ENCODE measurements at places on chromosomes 1 and 21.

- DNase-seq, result no peak
Observed at GRCh38 chr1:2322581-2323211, 68.7 kb downstream of the MORN1 start.

DNA sequence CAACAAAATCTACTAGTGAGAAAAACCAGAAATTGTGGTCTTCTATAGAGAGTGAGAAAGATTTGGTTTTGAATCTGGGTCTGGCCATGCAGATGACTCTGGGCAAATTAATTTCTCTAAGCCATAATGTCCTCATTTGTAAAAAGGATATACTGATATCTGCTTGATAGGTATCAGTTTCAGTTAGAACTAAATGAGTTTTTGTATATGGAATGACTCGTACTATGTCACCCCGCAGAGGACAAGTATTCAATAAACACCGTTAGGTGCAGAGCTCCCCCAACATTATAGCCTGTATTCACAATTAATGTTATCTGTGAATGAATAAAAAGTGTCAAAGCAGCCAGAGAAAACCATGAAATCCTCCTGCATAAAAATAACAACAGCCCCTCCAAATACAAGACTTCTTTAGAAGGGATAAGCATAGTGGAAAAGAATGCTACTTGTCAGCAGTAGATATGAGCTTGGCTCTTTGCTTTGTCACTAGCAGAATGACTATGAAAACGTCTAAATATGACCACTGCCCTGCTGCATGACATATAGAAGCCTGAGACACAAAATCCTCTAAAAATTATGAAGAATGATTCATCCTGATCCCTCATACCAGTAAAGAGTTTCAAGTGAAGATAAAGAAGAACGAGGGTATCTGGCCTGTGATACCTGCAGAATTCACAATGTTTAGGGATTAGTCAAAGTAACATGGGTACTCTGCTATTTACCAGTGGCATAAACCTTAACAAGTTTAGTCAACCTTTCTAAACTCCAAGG is 17.8 kb downstream of the SCAF4 start:
- no peak for DNase-seq

DNA sequence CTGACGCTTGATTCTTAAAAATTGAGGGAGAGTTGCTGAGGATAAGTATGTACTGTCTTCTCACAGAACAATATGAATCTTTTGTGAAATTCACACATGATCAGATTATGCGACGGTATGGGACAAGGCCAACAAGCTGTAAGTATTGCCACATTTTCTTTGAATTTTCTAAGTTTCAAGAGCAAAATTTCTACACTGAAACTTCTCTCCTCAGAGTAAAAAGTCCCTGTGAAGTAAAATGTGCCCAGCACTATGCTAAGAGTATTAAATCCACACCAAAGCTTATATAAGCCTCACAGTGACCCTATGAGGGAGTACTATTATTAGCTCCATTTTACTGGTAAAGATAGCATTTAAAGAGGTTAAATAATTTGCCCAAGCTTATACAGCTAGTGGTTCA is 12.2 kb downstream of the AKIRIN1 start:
- DNase-seq, result no peak

- no peak for DNase-seq
Observed at GRCh38 chr1:193070386-193070753, 11.0 kb downstream of the RO60 start.

- DNase-seq, result no peak
Observed at GRCh38 chr1:117710710-117711109, 104.9 kb downstream of the TENT5C start.

DNA sequence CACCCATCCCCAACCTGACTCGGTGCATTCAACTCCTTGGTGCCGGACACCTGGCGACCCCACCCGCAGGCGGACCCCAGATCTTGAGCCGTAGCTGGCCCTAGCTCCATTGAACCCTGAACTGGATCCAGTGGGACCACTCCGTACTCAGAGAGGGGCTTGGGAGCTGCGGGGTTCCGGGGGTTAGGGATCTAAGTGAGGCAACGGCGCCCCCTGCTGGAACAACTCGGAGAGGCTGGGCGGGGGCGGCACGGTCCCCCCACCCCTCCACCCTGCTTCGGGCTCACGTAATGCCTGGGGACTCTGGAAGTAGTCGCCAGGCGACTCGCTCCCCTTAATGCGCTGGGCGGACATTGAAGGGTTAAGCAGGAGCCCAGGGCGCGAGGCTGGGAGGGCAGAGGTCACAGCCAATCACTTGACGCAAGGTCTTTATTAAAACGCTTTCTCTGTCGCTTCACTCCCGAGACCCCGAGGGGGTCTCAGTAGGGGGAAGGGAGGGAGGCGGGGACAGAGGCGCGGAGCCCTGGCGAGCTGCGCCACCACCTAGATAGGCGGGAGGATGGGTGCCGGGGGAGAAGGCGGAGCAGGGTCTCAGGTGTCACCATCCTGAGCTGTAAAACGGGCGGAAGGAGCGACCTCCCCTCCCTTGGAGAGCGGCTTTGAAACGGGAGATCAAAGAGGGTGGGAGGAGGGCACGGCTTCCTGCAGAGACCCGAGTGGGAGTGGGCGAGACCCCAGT is 704 bp upstream of the CRABP2 start:
- peak; percentile 42 for DNase-seq

- no peak for DNase-seq
Observed at GRCh38 chr1:156432669-156433018, 63.6 kb downstream of the RHBG start.

GRCh38 chr1:41529621-41530395 is 45.3 kb upstream of the EDN2 start:
- DNase-seq, result no peak

DNA sequence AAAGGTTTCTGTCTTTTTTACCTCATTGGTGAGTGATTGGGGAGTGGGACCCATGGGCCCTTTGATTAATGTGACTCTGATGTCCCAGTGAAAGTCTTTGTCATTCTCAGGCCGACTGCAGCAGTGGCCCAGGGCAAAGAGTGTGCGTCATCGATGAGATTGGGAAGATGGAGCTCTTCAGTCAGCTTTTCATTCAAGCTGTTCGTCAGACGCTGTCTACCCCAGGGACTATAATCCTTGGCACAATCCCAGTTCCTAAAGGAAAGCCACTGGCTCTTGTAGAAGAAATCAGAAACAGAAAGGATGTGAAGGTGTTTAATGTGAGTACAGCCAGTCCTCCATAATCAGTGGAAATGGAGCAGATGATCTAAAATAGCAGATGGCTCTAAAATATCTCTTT is 19.4 kb downstream of the NTPCR start:
- DNase-seq, result no peak

- DNase-seq, result no peak
Observed at GRCh38 chr21:33278721-33279120, 12.6 kb downstream of the IL10RB start.

GRCh38 chr1:56522680-56523079 is 56.7 kb downstream of the PLPP3 start:
- no peak for DNase-seq

- DNase-seq, result no peak
Observed at GRCh38 chr1:191895462-191896058, 262.7 kb upstream of the RGS18 start.

DNA sequence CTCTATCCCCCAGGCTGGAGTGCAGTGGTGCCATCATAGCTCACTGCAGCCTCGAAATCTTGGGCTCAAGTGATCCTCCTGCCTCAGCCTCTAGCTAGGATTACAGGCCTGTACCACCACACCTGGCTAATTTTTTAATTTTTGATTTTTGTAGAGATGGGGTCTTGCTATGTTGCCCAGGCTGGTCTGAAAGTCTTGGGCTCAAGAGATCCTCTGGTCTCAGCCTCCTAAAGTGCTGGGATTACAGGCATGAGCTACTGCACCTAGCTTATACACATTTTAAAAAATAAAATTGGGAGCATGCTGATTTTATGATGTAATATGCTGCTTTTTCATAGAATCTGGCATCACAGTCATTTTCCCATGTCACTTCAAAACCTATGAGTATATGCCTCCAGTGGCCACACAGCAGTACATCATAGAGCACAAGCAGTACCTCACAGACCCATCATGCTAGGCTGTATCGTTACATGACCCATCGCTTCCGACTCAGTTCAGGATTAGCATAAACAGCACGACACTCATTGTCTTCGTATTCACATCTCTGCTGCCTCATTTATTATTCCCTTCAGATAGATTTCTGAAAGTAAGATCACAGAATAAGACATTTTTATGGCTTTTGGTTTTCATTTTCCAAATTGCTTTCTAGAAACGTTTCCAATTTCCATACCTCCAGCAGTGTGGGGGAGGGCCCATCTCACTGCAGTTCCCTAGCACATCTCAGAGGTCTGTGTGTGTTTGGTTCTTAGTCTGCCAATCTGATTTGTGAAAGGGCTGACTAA is 35.9 kb upstream of the CCSAP start:
- no peak for DNase-seq

GRCh38 chr1:183125279-183125999 is 60.6 kb upstream of the LAMC2 start:
- DNase-seq, result no peak

DNA sequence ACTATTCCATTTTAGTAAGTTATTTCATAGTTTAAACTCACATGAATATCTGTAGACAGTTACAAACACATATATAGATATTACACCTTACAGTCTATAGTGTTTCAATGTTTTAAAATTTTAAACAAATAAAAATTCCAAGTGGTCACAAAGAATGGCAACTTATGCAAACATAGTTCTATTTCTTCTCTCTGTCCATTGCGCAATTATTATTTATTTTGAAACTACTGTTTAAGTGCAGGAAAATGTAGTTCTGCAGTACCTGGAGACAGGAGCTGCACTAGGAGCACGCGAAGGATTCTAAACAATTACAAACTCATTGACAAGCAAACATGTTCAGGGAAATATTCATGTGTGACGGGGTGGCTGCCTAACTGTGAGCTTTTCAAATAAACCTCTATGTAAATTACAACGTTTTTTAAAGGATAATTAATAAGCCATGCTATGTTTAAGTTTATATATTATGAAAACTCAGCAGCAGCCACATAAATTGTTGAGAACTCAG is 312.0 kb upstream of the DUSP10 start:
- no peak for DNase-seq

DNA sequence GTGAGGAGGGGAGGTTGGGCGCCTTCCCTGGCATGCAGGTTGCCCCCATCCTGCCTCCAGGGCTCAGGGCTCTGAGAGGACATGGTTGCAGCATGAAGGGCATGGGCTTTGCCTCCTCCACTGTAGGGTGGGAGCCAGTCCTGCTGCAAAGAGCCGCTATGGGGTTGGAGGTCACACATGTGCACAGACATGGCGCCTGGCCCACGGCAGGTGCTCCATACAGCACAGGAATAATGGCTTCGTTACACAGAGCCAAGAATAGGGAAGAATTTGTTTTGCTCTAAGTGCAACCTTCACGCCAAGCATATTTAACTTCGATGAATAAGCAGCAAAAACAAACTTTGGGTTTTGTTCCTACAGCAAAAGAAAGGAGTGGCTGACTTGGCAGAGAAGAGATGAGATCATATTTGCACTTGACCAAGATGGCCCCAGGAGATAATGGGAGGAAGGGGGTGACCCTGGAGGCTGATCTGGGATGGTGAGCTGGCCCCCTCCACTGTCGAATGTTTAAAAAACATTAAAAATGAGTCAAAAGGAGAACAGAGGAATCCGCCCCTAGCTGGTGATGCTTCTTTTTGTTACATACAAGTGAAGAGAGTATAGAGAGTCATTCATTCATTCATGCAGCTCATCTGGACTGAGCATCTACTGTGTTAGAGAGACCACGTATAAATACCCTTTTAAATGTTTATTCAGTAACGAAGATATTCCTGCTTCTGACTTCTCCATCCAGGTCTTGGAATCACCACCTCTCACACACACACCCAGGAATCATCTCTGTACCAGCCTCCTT is 12.4 kb upstream of the C2CD2 start:
- no peak for DNase-seq

DNA sequence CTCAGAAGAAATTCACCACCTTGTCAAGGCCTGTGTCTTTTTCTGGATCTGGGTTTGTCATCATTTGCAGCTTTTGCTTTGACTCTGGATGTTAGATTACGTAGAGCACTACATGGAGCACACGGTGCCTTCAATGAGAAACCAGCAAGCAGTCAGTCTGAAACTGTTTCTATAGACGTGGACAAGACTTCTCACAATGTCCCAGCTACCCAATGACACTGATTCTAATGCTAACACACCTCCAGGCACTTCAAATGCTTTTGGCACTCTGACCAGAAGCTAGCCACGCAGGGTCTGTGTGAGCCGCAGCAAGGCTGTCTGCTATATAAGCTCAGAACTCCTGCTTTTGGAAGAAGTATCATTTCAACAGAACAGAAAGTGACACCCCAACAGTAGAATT is 38.2 kb downstream of the ITPKB start:
- no peak for DNase-seq

- DNase-seq, result no peak
Observed at GRCh38 chr1:56099766-56100265, 479.5 kb downstream of the PLPP3 start.

GRCh38 chr1:145992502-145992936 is 3.9 kb downstream of the TXNIP start:
- DNase-seq, result no peak

DNA sequence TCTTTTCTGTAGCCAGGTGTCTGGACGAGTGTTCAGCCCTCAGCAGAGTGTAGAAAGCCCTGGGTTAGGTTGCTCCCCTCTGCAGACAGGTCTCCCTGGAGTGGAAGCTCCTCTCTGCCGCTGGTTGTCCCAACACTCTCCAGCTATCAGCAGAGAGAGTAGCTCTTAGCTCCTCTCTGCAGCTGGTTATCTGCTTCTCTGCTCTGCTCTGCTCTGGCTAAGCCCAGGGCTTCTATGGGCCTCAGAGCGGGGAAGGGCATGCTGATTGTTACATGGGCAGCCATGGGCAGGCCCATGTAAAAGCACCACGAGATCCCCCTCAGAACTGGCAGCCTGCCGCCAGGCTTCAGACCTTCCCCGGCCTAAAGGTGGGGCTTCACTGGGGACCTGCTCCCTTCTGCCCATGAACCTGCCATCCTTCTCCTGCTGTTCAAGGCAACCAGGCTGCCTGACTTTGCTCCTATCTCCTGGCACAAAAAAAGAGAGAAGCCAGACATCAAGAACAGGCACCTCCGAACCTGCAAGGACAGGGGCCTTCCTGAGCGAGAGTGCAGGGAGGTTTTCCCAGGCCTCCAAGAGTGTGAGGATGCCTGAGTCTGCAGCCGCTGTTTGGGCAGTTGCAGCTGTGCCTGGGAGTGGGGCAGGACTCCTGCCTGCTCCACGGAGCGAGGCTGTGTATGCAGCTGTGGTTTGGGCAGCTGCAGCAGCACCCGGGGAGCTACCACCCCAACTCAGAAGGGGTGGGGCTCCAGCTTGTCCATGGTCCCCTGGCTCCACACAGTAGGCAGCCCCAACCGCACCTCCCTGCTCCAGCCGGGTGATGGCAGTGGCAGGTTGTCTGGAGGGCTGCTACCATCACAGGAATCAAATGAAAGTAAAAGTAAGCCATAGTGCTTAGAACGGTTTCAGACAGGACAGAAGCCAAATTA is 973.7 kb downstream of the LTN1 start:
- no peak for DNase-seq

DNA sequence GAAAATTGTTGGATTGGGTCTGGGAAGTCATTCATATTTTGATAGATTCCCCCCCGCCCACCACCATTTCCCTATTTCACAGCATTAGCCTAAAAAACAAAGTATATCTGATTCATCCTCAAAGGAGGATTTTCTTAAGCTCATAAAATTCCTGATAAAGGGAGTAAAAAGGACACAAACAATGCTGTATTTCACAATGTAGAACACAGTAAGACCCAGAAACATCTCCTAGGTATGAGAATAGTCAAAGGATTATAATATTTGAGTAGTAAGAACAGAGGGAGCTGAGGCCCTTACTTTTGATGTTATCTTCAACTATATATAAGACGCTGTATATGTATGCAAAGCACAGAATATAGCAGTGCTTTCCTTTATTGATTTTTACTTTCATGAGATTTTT is 225.3 kb downstream of the TGFB2 start:
- no peak for DNase-seq

All from stimulated activated CD4-positive, alpha-beta T cell treated with anti-CD3 and anti-CD28 coated beads, Interleukin-1b, Interleukin-23, amount 100 ng/mL, for 1 hour (primary cell).